ENCODE measurements at places on chromosomes 12 and 14.
A peak's percentile ranks its signal among the peaks of the same experiment; 100 is the strongest.

DNA sequence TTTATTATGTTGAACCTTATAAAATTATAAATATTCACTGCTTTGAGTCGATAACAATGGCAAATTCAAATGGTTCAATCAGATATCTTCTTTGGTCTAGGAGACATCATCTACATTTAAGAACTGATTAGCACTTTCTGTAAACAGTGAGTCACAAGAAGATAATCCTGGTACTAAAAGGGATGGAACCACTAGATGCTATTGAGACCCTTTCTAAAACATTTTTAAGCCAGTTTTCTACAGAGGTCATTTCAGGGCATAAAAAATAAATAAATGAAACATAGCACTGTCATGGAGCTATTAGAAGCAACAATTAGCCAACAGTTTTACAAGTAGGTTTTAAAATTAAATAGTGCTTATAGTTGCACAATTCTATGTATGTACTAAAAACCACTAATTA is 212.2 kb downstream of the DUSP6 start:
- no peak for DNase-seq

- DNase-seq = peak; percentile 50
Observed at GRCh38 chr12:57242691-57243454, 8.1 kb downstream of the STAC3 start.

DNA sequence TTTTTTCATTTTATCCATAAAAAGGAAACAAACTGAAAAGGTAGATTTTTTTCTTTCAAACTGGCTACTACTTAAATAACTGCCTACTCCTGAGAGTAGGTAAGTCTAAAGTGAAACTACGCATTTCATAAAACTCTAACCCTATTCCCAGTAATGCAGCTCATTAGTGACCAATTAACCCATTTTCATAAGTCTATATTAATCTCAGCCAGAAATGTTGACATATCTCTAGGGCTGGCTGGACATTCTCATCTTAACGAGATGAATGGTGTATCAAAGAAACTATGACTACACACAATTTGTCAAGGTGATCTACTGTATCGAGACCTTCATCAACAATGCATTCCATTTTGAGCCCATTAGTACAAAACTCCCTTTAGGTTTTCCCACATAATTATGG is 57.2 kb downstream of the EPS8 start:
- DNase-seq = no peak

DNA sequence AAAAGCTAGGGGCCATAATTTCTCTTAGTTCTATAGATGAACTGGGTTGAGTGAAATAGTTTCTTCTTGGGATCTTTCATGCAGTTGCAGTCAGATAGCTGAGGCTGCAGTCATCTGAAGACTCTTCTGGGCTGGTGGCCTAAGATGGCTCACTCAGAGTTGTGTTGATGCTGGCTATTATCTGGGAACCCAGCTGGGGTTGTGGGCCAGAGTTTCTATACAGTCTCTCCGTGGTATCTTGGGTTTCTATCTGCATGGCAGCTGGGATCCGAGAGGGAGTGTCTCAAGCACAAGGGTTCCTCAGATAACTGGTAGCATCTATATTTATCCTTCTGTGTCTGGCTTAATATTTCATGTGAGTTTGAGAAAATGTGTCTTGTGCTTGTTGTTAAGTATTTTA is 21.1 kb downstream of the AVPR1A start:
- peak; percentile 61 for DNase-seq

DNA sequence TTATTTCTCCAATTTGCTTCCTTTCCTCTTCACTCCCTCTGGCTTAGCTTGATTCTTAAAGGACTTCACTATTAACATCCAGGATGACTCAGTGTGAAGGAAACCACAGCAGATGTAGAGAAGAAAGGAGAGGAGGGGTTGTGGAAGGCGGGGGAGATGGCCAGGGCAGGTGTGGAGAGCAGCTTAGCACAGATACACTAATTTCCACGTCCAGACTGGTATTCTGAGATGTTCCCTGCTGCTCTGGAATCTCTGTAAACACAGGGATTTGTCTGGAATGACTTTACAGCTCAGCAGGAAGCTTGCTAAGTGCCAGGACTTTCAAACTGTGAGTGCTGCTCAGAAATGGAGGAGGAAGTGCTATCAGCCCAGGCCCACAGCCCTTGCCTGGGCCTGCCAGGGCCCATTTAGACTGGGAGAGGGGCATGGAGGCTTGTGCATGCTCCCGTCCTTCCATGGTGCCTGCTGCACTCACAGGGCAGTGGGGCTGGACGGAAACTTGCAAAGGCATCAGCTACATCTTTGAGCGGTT is 202.5 kb upstream of the DDHD1 start:
- DNase-seq = no peak

GRCh38 chr14:29037411-29037810 is 270.8 kb downstream of the FOXG1 start:
- no peak for DNase-seq
